ENCODE measurements at places on chromosomes 3 and 15.

- DNase-seq = no peak
These were observed 331.2 kb upstream of the TBL1XR1 start for GRCh38 chr3:177528306-177529070.

DNA sequence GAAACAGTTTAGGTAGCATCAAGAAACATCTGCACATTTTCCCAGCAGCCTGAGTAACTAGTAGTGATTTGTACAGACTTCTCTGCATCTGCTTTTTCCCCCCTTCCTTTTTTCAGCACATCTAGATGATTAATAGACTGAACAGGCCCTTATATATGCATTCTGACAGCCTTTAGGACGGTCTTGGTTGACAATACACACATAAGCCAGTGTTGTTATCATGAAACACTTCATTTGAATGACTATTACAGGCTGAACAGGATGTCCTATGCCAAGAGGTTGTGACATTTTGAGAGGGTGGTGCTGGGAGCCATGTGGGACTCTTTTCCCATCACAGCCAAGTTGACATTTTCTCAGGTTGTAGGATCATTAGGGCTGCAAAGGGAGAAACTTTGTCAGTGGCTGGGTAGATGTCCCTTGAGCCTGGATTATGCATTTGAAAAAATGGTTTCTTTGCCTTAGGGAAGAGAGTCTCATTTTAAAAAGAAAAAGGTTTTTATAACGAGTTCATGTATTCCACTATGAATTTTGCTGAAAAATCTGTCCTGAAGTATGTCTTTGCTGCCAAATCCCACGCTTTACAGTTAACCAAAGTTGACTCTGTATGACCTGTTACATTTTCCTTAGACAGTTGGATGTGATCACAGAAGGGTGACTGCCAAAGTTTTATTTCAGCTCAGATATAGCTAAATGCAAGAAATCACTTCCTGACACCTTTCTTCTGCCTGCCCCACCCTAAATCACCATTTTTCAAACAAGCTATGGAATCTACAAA is 73.7 kb downstream of the FILIP1L start:
- no peak for DNase-seq

- DNase-seq = peak; percentile 55
These were observed 282.0 kb upstream of the VEPH1 start for GRCh38 chr3:157785102-157785826.

DNA sequence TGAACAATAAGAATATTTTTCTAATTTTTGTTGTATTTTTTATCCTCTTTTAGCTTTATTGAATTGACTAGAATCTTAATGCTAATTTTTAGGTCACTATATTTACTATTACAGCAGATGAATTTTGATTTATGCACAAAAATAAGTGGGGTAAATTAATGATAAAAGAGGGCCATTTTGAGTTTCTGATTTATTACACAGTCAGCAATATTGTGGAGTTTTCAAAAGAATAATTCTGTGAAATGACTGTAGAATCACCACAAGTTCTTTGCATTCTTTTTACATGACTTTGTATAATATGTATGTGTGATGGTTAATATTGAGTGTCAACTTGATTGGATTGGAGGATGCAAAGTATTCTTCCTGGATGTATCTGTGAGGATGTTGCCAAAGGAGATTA is 812.4 kb upstream of the DPPA4 start:
- no peak for DNase-seq

DNA sequence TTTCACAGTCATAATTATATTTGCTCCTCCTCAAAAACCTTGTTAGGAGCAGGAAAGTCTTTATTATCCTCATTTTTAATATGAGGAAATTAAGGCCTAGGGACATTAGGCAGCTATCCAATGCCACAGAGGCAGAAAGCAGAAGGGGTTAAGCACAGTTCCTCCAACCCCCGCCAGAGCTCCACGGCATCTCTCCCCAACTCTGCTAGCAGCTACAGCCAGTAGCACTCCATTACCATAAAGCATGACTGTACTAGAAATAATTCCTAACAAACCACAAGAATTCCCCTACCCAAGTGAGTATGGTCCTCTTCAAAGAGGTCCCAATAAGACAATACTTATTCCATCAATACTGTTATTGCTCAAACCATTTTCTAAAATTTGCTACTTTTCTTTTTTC is 9.8 kb downstream of the HEG1 start:
- peak; percentile 89 for DNase-seq

DNA sequence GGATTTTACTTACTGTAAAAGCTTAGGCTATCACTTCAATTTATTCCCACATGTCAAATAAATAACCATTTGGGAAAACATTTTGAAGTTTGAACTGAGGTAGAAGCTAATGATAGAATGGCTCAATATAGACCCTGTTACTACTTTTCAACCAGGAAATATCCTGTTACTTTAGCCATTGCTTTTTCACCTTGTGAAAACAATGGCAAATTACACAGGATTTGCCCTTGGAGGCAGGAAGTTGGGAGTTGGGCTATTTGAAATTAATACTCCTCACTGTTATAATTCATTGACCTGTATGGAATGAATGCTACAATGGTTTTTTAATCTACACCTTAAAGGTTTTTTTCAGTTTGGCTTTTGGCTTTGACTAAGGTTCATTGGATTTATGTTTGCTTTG is 98.1 kb upstream of the UBE2E2 start:
- no peak for DNase-seq

GRCh38 chr3:54494209-54494608 is 371.9 kb downstream of the CACNA2D3 start:
- DNase-seq = no peak

GRCh38 chr3:197462808-197463207 is 93.0 kb downstream of the BDH1 start:
- DNase-seq = no peak
